Cardiac muscle cell (in vitro differentiated cells and primary cell): ENCODE measurements at places on chromosomes 16 and 17. TPM values are rescaled to one million over a fixed set of nuclear protein-coding genes. Genes with fewer than 3 reads are reported as not detected.

The KRTAP2-2 gene
- not detected in 2 replicates for polyA plus RNA-seq

The NEUROD2 gene
- not detected in 2 replicates for polyA plus RNA-seq

The FA2H gene
- polyA plus RNA-seq: 0.59 and 0.82 TPM in 2 replicates

The LHX1 gene
- 3.0 and 3.1 TPM in 2 replicates for polyA plus RNA-seq

The NPIPB9 gene
- polyA plus RNA-seq: 1.8 and 2.1 TPM in 2 replicates

The CNTD1 gene
- polyA plus RNA-seq: 2.5 and 3.9 TPM in 2 replicates

The ACSM2A gene
- not detected in 2 replicates for polyA plus RNA-seq

The DOC2A gene
- 3.3 and 6.9 TPM in 2 replicates for polyA plus RNA-seq

- no peak for DNase-seq
These were observed 101.3 kb upstream of the C17orf78 start for GRCh38 chr17:37274461-37274860.

- DNase-seq: no peak
These were observed 23.8 kb downstream of the TSC2 start for GRCh38 chr16:2071454-2072202.

DNA sequence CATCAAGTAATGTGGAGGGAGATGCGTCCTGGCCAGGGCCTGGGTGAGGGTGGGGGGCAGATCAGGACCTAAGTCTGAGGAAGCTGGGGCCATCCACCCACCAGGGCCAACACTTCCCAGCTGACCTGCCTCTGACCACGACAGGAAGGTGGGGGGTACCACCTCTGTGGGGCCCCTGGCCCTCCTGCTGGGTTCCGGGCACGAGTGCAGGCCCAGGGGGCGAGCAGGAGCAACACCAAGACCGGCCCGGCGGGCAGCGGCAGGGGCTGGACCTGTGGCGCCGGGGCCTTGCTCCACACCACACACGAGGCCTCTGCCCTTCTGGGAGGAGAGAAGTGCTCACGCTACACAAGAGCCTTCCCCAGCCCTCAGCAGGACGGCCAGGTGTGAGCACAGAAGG lies 13.3 kb downstream of the PDIA2 start:
- DNase-seq: no peak

DNA sequence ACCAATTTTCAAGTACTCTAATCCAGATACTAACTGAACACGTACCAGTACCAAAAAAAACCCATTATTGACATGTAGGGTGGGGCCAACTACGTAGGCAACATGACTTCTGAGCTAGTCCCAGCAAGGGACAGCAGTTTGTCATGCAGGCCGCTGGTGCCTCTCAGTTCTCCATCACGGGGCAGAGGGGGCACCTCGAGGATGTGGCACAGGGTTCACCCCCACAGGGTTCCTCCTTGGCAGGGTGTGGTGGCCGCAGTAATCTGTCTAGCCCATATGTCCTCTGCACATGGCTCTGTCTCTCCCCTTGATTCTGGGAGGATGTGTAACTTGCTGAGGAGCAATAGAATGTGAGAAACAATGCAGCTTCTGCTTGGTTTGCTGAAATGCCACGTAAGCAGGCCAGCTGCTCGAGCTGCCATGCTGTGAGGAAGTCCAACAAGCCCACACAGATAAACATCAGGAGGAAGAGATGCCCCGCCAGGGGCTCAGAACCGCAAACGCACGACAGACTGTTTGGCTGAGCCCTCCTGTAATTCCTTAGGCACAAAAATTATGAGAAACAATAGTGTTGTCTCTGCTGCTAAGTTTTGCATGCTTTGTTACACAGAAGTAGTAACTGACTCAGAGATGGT lies 62.4 kb downstream of the NT5M start:
- no peak for DNase-seq

DNA sequence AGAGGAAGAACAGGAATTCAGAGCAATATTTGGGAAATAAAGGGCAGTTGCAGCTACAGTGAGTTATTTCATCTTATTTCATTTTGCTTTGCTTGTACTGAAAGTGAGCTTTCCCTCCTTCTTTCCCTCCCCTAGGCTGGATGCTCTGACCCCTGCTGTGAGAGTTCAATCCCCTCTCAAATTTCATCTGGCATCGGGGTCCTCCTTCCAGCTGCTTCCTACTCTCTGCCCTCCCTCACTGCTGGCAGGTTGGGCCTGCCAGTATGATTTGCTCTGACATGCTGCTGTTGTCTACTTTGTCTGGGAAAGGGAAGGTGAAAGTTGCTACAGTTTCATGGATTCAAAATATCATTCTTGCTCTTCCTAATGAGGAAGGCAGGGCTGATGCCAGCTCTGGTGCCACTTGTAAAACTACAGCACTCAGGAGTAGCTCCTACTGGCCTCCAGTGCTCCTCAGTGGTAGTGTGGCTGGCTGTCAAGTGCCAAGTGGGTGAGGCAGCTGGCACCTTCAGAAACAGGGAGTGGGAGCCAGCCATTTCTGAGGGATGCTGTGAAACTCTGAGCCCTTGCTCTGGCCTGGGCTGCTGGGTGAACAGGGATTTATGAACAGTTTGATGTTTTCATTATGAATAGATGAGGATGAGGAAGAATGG lies 408.6 kb downstream of the HAPSTR1 start:
- DNase-seq: no peak

- DNase-seq: no peak
These were observed at the start of gene ACAP1 for GRCh38 chr17:7336240-7337175. Gene ACAP1 (plus strand): TSS chr17:7336529. CDS start chr17:7336735, 206 bp downstream.

- DNase-seq: peak; percentile 75
These were observed 24.4 kb downstream of the SREBF1 start for GRCh38 chr17:17812211-17813054.

DNA sequence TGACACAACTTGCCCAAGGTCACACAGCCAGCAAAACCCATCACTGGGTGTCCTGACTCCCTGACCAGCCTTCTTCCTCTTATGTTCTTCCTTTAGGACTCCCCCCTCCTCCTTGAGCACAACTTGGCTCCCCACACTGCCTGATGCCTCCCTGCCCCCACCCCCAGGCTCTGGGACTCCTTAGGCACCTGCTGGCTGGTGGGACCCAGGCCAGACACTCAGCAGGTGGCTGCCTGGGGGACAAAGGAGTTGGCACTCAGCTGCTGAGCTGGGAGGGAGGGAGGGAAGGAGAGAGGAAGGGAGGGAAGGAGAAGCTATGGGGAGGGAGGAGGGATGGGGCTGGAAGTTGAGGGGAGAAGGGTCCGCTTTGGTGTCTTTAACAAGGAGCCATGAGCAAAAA lies 8.0 kb downstream of the SEZ6 start:
- no peak for DNase-seq

GRCh38 chr16:20102021-20102420 lies 28.3 kb upstream of the GPR139 start:
- no peak for DNase-seq

DNA sequence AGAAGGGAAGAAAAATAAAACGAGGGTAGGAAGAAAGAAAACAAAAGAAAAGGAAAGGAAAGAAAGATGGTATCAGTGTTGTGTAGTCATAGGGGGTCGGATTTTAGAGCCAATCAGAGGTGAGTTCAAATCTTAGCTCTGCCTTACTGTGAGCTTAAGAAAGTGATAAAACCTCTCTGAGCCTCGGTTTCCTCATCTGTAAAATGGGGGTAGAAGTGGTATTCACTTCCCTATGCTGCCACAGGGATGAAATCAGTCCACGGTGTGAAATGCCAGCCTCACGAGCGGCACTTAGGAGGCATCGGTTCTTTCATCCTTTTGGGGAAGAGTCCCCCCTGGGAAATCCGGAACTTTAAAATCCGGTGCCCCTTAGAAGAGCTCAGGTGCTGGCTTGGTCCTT lies 6.1 kb downstream of the KCNG4 start:
- DNase-seq: no peak

GRCh38 chr17:45581860-45582259 lies 91.3 kb upstream of the PLEKHM1 start:
- no peak for DNase-seq

DNA sequence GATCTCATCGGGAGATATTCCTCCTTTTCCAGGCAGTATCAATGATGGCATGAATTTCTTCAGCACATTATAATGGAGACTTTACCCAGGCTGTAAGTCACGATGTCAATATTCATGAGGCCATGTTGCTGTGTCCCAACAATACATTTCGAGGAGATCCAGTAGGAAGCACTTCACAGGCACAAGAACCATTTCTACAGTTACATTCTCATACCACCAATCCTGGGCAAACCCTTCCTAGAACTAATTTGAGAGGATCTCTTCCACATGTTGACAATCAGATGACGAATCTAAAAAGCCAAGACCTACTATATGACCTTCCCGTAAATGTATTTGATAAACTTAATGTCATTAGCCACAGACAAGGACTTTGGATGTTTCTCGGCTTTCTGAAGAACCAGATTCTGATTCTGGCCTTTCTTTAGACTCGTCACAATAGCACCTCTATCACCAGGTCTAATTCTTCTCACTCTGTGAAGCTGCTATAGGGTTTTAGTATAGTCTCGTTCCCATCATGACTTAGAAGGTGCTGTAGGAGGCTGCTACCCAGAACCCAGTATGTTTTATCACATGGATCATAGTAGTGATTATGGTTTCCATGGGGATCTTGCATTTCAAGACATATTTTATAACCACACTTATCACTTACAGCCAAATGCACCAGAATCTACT lies 40.2 kb downstream of the C16orf87 start:
- no peak for DNase-seq

- DNase-seq: no peak
These were observed 669.0 kb upstream of the CA10 start for GRCh38 chr17:52827526-52827925.

DNA sequence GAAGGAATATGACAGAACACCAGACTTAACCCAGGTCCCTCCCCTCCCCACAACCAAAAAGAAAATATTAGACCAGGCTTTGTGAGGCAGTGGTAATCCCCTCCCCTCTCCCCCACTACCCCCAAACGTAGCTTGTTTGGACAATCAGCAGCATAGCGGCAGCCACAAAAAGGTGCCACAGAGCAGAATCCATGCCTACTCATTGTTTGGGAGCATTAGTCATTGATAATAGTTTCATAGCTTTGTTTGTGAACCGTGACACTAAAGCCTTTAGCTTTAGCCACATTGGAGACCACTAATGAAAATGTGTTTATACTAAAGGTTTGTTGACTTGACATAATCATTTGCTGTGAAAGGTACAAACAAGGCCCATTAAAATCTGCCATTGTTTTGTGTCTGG lies 65.1 kb downstream of the NUP93 start:
- DNase-seq: no peak

DNA sequence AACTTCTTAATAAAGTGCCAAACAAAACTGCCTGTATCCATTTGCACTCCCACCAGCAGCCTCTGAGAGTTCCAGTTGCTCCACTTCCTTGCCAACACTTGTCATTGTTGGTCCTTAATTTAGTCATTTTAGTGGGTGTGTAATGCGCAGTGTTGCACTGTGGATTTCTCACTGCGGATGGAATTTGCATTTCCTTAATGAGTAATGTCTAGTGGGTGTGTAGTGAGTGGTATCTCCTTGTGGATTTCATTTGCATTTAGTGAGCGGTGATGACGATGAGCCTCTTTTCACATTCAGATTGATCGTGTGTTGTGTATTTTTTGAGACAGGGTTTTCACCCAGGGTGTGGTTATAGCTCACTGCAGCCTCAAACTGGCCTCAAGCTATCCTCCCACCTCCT lies 4.1 kb upstream of the MSLN start:
- no peak for DNase-seq

DNA sequence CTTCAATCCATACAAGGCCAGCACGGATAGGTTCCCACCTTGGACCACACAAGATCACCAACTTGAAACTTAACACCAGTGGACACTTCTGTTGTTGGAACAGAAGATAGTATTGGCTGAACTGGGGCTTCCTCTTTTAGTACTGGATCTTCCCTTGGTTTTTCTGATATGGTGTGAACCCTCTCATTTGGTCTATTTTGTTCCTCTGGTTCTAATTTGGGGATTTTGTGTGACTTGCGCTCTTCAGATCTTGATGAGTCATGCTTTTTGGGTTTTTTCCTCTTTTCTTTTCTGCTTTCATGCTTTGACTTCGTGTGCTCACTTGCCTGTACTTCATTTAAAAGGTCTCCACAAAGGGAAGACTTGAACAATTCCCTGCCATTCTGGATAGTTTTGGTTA lies 39.0 kb downstream of the SOST start:
- DNase-seq: no peak

GRCh38 chr16:35734728-35735402 lies 2275.5 kb downstream of the TP53TG3F start:
- no peak for DNase-seq

- no peak for DNase-seq
These were observed 29.0 kb downstream of the PGS1 start for GRCh38 chr17:78407387-78408000.

DNA sequence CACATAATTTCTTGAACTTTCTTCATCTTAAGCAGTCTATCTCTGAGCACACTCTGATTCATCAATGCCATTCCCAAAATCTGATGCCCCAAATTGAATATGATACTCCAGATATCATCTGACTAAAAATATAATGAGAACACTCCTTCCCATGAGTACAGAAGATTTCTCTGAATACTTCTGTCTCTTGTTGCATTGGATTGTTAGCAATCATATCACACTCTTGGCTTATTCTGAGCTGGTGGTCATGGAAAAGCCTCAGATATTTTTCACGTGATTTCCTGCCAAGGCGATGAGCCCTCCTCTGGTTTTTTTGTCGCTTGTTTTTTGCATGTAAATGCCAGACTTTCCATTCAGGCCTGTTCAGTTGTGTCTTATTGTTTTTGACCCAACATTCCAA lies 87.2 kb downstream of the NOG start:
- no peak for DNase-seq

GRCh38 chr16:22424161-22424937 lies 49.9 kb upstream of the CDR2 start:
- no peak for DNase-seq

DNA sequence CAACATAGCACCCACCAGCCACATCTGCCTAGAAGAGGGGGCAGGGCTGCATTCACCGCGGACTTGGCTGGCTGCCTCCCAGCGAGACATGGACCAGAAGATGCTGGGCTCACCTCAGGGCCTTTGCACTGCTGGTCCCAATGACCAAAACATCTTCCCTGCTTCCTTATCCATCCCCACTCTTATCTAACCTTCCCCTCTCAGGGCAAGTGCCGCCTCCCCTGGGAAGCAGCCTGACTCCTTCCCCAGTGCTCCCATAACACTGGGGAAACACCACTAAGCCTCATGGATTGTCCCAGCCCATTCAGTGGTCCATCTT lies 5.7 kb downstream of the TMC6 start:
- no peak for DNase-seq
